ENCODE measurements at places on chromosomes 5 and 9.

DNA sequence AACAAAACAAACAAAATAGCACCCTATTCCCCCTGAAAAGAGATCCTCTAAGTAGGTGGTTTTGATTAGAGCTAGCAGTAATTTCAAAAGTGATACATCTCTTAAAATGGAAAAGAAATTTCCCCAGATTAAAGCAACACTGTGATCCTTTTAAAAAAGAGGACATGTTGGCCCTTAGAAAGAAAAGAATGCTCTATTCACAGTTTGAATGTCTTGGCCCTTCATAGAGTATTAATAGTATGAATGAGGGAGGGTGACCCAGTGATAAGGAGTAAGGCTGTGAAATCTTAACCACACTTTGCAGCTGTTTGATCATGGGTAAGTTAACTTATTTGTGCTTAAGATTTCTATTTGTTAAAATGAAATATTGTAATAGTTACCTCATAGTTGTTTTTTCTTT is 467.7 kb upstream of the MEF2C start:
- DNase-seq = no peak

DNA sequence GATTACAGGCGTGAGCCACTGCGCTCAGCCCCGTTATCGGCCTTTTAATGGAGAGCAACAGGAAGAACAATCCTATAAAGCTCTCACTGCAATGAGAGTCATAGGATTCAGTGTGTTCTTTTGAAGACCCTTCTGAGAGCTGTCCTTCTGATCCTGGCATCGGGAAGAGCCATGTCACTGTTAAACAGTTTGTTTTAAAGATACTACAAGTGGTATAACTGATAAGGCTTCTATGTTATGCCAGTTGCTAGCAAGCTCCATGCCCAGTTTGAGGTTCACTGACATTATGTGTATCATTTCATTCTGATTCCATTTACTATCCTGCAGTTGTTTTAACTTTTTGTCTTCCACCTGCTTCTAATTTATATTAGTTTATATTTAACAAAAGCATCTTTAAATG is 55.8 kb downstream of the GNAQ start:
- DNase-seq = no peak

- DNase-seq = no peak
Measured at GRCh38 chr9:130104491-130105193, 50.9 kb downstream of the GPR107 start.

DNA sequence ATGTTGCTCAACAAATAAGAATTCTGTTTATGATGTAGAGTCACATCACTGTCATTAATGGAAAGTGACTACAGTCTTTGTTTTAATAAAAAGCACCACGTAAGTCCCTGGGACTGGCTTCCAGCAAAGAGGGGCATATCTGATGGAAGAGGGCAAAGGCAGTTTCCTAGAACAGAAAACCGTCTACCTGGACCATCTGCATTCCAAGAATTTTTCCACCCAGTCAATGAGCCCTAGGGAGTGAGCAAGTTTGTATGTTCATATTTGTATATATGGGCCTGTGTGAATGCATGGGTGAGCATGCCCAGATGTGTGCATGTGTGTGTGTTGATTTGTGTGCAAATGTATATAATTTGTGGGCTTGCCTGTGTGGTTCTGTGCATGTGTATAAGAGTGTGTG is 156.8 kb upstream of the SEMA6A start:
- no peak for DNase-seq

All from activated naive CD4-positive, alpha-beta T cell treated with Interleukin-2 at 50 U/mL for 16 hours (primary cell).